T-cell (primary cell): ENCODE measurements at places on chromosomes 6 and 20.
A peak's percentile ranks its signal among the peaks of the same experiment; 100 is the strongest.

GRCh38 chr6:11241793-11242201 lies 9.3 kb upstream of the NEDD9 start:
- no peak for DNase-seq

DNA sequence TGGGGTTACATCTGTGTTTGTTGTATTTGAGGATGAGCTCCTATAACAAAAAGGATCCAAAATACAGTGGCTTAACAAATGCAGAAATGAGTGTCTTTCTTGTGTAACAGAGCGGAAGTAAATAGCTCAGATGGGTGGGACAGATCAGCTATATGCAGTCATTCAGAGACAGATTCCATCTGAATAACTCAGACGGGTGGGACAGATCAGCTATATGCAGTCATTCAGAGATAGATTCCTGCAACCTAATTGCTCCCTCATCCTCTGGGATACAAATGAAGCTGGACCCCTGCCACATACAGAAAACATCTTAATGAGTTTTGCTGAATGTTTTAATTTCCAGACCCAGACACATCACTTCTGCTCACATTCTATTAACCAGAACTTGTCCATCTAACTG lies 332.3 kb downstream of the BCKDHB start:
- no peak for DNase-seq

GRCh38 chr6:128822271-128822670 lies 60.7 kb upstream of the LAMA2 start:
- no peak for DNase-seq

GRCh38 chr20:47099093-47099492 lies 204.4 kb downstream of the EYA2 start:
- DNase-seq: no peak

DNA sequence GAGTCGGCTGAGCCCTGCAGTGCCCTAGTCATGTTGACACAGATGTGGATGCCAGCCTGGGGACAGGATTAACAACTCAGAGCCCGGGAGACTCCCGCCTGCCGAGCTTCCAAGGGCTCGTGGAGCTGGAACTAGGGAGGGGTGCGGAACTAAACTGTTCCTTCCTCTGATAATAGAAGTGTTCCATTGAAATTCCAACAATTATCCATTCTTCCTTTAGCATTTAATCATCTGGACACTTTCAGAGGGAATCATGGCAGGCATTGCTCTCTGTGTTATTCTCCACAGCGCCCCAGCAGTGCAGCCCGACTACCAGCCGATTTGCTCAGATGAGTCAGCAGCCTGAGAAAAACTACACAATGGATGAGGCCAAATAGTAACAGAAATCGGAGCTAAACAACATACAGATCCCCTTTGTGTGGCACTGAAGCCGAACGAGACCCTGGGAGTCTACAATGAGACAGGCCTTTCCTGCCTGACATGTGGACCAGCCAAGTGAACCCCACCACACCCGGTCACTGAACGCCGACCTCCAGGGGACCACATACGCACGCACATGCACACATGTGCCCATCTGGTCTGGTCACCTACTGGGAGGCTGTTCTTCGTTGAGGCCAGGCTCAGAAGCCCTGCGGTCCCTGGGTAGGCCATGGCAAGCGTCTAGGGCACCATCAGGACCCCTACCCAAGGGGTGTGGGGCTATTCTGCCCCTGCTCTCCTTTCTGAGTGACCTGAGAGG lies 238.4 kb upstream of the AFDN start:
- DNase-seq: no peak

- DNase-seq: no peak
Observed at GRCh38 chr6:82597201-82597600, 233.6 kb downstream of the TPBG start.

- DNase-seq: peak; percentile 15
Observed at GRCh38 chr6:28589234-28589956, 63.7 kb downstream of the GPX5 start.

DNA sequence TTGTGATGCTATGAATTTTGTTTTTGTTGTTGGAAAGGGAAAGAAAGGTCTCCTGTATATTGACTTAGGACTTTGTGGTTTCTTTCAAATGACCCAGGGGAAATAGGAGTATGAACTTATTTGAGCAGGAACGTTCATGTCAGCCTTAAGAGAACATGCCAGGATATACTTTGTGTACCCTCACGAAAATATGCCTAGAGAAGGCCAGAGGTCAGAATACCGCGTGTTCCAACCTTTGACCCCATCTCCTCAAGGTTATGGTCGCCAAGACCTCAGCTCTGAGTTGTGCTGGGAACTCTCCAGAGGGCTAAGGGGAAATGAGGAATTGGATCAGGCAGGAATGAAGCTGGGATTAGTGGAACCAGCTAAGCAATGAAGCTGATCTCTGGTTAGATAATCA lies 11.5 kb downstream of the TTLL9 start:
- no peak for DNase-seq

- no peak for DNase-seq
Observed at GRCh38 chr6:25743868-25744267, 10.7 kb upstream of the SLC17A4 start.

GRCh38 chr6:19180348-19181072 lies 656.7 kb upstream of the ID4 start:
- no peak for DNase-seq

DNA sequence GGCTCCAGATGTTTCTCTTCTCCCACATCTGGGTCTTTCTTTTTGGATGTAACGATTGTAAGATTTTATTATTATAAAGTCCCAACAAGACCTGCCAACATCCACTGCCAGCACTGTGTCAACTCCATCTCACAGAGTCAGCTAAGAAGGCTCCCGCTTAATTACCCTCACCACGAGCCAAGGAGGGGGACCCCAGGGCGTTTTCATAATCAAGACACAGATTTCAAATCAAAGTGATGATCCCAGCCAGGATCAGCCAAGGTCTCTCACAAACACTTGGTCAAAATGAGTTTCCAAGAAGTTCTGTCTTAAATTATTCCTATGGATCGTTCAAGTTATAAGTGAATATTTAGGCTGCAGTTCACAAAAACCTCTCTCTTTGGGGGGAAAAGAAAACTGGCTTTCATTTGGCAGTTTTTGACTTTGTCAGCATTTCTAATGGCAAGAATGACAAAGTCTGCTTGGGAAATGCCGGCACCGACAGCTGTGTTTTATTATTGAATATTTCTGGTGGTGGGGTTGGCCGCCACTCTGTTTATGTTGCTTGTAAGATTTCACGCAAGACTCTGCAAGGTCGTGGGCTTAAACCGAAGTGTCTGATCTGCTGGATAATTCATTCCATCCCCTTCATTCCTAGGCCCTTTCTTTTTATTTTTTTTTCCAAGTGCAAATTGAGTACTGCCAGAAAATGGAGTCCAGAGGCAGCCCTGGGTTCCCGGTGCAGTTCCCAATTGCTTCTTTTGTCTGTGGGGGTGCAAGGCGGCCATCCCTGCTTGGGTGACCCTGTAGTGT lies 170.2 kb upstream of the PMEPA1 start:
- no peak for DNase-seq

DNA sequence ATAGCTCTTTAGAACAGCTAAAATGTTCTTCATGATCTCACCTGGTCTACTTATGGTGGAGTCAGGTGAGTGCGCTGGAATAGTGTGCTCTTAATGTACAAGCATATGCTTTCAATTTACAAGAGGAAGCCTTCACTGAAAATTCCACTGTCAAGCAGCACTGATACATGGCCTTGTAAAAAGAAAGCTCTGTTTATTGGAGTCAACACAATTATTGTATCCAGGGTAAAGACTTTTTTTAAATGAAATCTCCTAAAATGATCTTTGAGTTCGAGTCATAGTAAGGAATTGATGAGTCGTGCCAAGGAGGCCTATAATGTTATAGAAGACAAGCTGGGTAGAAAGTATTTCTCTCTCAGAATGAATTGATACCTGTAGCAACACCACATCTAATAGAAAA lies 41.6 kb upstream of the CARMIL1 start:
- DNase-seq: no peak
